ENCODE measurements at places on chromosomes 6 and 20.
A peak's percentile ranks its signal among the peaks of the same experiment; 100 is the strongest.

GRCh38 chr6:155080881-155081845 lies 86.0 kb downstream of the TIAM2 start:
- DNase-seq: peak; percentile 88

GRCh38 chr6:19999319-20000191 lies 162.4 kb downstream of the ID4 start:
- peak; percentile 21 for DNase-seq

DNA sequence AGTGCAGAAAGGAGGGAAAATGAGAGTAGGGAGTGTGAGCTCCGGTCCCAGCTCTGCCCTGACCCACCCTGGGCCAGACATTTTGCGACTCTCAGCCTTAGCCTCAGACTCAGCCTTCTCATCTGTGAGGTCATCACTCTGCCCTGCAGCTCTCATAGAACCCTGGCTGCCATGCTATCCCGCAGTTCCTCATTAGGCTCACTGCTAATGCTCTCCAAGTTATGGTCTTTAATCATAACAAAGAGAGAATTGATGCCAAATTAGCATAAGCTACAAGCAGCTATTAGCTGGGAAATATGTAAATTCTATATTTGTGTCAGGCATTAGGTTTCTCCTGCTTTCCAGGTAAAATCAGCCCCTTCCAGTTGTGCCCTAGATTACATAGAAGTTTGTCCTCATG lies 46.5 kb upstream of the MLN start:
- no peak for DNase-seq

DNA sequence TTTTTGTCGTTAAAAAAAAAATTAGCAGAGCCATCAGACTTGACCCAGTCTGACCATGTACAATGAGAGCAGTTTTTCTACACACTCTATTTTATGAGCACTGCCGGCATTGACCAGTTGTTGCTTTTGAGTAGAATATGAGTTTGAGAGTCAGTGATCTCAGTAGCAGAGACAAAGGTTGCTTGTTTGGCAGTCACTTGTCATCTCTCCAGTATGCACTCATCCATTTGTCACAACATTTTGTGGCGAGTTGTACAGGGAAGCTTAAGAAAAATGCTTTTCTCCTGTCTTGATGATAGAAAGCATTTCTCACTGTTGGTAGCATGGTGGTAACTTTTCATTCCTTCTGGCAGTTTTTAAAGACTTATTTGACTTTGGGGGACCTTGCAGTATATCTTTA lies 159.9 kb downstream of the MMS22L start:
- no peak for DNase-seq

- DNase-seq: no peak
Measured at GRCh38 chr6:128932061-128932460, 49.1 kb downstream of the LAMA2 start.

GRCh38 chr6:44499609-44500008 lies 112.1 kb downstream of the CDC5L start:
- DNase-seq: no peak

DNA sequence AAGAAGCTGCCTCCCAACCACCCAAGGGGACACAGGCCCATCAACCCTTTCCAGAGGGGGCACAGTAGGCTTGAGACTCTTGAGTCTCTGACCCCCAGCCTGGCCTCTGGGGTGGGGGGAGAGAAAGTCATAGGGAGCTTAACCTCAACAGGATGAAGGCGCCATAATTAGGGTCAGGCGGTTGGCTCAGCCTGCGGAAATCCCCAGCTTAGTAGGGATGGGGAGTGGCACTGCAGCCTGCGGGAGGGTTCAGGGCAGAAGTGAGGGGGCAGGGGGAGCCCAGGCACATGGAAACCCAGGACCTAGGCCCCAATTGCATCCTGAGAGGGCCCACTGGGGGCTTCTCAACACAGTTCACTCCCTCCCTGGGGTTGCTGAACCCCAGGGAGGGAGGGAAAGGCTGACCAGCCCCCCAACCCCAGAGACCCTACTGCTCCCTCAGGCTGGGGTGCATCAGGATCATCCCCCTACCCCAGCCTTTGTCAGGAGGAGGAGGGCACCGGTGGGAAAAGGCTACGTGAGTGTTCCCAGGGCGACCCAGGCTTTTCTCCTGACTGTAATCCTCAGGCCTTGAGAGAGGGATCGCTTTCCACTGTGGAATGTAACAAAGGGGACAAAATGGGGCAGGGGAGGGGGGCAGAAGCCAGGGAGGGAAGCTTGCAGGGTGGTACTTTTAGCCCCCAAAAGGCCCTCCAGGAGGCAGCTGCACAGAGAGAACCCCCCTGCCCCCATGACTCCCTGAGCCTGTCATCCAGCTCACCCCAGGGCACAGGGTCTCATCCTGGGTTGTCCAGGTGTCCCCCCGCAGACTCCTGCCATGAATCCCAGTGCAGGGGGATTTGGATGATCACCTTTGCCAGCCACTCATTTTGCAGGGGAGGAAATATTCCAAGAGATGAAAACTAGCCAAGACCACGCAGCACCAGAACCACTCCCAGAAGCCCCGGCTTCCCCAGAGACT lies 46.4 kb downstream of the MRPL14 start:
- no peak for DNase-seq

DNA sequence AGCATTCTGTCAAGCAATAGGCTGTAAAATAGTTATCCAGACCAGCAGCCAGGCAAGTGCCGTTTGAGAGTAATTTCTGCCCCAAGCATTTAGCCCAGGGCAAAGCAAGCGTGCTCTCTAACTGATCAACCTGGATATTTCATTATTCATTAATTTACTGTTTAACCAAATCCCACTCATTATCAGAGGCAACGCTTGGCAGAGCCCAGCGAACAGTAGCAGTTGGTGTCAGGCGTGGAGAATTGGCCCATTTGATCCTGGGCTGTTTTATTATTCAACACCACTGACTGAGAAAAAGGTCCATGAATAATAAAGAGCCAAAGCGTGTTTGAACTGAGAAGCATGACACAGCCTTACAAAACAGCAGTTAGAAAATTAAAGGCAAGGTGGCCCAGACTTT lies 35.3 kb downstream of the TFAP2B start:
- no peak for DNase-seq

- no peak for DNase-seq
Measured at GRCh38 chr6:52363228-52363867, 1.4 kb downstream of the PAQR8 start.

GRCh38 chr6:149275621-149276020 lies 41.9 kb upstream of the TAB2 start:
- DNase-seq: no peak

- no peak for DNase-seq
Measured at GRCh38 chr20:3509064-3509463, 38.2 kb downstream of the ATRN start.

GRCh38 chr6:101912311-101912710 lies 518.8 kb downstream of the GRIK2 start:
- no peak for DNase-seq

- DNase-seq: no peak
Measured at GRCh38 chr20:42380287-42380686, 762.1 kb upstream of the CHD6 start.

GRCh38 chr20:62812181-62812906 lies 4.5 kb upstream of the COL9A3 start:
- no peak for DNase-seq

- no peak for DNase-seq
Measured at GRCh38 chr6:70957284-70957617, 391 bp upstream of the B3GAT2 start.

GRCh38 chr6:113625850-113626249 lies 231.3 kb upstream of the MARCKS start:
- DNase-seq: no peak

GRCh38 chr6:33297956-33298772 lies 578 bp downstream of the RGL2 start:
- no peak for DNase-seq

- no peak for DNase-seq
Measured at GRCh38 chr6:146113084-146113623, 84.3 kb downstream of the GRM1 start.

DNA sequence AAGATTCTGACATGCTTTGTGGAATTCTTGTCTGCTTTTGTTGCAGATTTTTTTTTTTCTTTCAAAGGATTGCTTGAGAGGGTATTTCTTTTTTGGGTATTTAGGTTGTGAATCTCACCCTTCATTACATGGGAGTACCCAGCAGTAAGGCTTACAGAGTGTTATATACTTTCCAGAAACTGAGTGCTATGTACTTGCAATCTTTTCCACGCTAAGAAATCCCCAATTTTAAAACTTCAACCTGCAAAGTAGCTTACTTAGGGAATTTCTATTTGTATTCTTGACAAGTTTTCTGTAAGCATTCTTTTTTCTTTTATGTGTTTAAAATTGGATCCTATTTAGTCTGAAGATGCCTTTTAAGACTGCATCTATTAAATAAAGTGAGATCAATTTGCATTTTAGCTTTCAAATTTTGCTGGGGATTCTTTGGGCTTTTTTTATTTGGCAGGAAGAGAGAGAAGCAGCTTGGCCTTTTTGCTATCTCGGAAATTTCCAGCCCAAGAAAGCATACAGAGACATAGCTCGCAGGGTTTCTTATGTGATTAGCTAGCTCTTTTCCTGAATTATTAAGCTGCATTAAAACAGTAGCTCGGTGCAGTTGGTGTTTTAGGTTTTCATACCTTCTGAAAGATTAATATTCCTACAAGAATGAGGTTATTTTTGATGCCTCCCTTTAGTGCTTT lies 42.6 kb downstream of the KCNS1 start:
- DNase-seq: no peak

- DNase-seq: no peak
Measured at GRCh38 chr6:79239536-79240168, 5.2 kb upstream of the HMGN3 start.

DNA sequence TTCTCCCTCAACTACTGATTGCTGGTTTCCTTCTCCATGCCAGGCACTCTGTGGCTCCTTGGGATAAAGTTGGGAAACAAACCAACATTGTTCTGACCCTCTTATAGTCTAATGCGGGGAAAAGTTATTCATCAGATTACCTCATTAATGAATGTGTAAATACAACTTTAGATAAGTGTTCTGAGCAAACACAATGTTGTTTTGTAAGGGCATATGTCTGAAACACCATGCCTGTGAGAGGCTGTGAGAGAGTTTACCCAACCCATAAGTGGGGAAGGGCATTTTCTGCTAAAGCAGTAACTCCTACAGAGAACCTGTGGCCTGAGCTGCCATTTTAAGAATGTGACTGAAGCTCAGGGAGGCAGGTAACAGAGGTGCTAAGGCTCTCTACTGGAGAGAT lies 283.5 kb downstream of the KHDC1L start:
- DNase-seq: no peak

Measured in NCI-H524 (cell line).